Tibial artery (tissue), 4 donors: ENCODE measurements at places on chromosomes 1 and 21.

GRCh38 chr1:55369474-55369873, 154.3 kb upstream of the USP24 start:
- DNase-seq, result no peak

GRCh38 chr1:199549421-199549820, 478.1 kb upstream of the NR5A2 start:
- no peak for DNase-seq

DNA sequence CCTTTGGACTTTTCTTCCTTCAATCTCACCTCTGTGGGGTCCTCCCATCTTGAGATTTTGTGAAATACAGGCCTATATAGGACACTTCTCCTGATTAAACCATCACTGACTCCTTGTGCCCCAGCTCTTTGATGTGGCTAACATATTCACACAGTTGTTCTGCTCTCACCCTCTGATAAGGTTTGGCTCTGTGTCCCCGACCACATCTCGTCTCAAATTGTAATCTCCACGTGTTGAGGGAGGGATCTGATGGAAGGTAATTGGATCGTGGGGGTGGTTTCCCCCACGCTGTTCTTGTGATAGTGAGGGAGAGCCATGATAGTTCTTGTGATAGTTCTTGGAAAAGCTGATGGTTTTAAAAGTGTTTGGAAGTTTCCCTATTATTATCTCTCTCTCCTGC, 19.7 kb downstream of the LRRC7 start:
- DNase-seq, result no peak

- DNase-seq, result no peak
Measured at GRCh38 chr21:38661889-38662568, 143.7 kb upstream of the ETS2 start.

- DNase-seq, result no peak
Measured at GRCh38 chr1:242240691-242241090, 241.8 kb upstream of the MAP1LC3C start.

DNA sequence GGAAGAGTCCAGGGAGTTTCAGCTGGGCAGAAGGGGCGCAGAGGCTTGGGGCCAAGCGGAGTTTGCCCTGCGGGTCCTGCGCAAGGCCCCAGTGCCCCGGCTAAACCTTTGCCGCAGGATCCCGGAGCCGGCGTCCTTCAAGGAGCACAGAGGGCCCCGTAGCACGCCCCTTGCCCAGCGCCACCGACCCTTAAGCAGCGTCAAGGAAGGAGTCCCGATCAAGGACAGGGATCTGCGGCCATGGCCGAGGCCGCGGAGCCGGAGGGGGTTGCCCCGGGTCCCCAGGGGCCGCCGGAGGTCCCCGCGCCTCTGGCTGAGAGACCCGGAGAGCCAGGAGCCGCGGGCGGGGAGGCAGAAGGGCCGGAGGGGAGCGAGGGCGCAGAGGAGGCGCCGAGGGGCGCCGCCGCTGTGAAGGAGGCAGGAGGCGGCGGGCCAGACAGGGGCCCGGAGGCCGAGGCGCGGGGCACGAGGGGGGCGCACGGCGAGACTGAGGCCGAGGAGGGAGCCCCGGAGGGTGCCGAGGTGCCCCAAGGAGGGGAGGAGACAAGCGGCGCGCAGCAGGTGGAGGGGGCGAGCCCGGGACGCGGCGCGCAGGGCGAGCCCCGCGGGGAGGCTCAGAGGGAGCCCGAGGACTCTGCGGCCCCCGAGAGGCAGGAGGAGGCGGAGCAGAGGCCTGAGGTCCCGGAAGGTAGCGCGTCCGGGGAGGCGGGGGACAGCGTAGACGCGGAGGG, 520 bp downstream of the CLIC6 start:
- DNase-seq, result no peak

DNA sequence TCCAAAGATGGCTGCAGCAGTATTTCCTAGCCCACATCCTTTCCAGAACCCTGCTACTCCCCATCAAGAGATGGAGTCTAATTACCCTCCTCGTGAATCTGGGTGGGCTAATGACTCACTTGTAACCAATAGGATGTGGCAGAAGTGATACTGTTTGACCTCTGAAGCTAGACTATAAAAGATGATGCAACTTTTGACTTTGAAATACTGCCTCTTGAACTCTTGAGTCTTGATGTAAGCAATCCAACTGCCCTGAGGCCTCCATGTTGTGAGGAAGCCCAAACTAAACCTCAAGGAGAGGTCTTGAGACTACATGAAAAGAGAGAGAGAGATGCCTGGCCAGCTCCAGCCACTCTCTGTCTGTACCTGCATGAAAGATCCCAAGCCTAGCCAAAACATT, 29.5 kb downstream of the LMO4 start:
- DNase-seq, result no peak

DNA sequence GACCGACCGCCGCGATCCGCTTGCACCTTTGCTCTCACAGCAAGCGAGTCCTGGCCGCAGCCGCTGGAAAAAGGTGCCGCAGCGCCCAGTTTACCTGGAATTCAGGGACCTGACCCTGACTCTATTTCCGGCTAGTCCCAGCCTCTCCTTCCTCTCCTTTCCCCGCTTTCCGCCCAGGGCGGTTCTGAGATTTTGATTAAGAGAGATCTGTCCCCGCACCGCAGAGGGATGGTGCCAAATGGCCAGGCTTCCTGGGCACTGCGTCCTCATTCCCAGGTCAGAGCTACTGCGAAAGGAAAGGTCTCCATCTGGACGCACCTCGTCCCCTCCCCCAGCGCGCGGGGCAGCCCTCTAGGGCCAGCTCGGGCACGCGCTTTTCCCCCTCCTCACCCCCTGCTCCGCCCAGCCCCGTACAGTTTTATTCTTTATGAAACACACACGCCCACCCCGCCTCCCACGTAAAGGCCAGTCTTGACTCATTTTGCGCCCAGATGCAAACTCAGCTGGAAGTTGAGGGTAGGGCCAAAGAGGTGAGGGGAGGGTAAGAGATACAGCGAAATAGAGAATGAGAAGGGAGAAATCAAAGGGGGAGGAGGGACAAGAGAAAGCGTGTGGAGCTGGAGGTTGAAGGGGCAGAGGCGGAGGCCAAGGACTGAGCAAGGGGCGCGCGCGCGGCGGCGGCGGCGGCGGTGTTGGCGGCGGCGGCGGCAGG, 411.8 kb upstream of the ESRRG start:
- DNase-seq, result no peak

DNA sequence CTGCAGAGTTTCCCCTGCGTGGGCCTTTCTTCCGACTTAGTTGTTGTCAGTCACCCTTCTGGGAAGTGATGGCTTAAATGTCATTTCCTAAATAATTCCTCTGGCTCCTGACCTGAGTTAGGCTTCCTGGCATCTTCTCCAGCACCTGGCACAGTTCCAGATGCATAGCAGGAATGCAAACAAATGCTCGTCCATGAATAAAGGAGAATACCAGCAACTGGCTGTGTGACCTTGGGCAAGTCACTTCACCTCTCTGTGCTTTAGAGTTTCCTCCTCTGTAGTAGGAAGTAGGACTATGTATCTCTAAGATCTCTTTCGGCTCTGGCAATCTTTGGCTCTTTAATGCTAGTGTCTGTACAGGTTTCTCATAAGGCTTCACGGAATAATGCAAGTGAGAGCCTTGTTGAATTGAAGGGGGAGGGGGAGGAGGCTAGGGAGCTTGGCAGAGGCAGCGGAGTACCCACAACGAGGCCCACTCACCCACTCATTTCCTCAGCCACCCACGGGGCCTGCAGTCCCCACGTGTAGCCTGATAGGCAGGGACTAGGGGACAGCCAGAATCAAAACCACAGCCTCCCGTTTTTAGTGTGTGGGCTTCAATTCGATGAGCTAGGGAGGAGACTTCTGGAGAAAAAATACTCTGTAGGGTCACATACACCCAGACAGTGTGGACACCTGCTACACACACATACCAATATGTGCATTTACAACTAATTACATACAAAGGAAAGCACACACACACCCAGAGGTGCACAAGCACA, 48.1 kb downstream of the TENT5C start:
- DNase-seq, result no peak

GRCh38 chr1:39650431-39650830, 11.0 kb upstream of the HEYL start:
- DNase-seq, result no peak

GRCh38 chr1:64192290-64192689, 11.1 kb upstream of the UBE2U start:
- no peak for DNase-seq

GRCh38 chr21:28798798-28799197, 193.9 kb downstream of the LTN1 start:
- no peak for DNase-seq
